Breast epithelium (tissue), 4 donors: ENCODE measurements at places on chromosomes 6 and 20.

DNA sequence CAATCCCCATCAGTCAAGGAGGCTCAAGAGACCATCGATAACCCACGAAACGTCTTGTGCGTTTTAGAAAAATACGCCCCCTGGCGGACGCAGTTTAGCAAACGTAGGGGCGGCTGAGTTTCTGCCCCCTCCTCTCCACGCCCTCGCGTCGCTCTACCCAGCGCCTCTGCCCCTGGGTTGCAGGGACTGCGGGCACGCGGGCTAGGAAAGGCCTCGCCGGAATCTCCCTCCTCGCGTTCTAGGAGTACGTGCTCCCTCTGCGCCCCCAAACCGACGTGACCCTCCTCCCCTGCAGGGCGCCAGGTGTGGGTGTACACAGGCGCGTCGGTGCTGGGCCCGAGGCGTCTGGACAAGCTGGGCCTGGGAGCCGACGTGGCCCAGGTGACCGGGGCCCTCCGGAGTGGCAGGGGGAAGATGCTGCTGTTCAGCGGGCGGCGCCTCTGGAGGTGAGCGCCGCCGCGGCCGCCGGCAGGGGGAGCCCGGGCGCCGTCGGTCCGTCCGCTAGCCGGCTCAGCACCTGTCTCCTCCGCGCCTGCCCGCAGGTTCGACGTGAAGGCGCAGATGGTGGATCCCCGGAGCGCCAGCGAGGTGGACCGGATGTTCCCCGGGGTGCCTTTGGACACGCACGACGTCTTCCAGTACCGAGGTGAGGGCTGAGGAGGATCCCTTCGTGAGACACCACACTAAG is 5.3 kb downstream of the MMP9 start:
- no peak for DNase-seq
- H3K27me3 ChIP-seq, result peaks cover 95% of the 10 kb centered on the region
- no peak overlapping the region for H3K27ac ChIP-seq
- no peaks in the 10 kb centered on the region for H3K36me3 ChIP-seq

- H3K4me1 ChIP-seq, result no peaks in the 10 kb centered on the region
- H3K27me3 ChIP-seq, result no peaks in the 10 kb centered on the region
- no peaks in the 10 kb centered on the region for H3K36me3 ChIP-seq
- H3K27ac ChIP-seq, result no peak overlapping the region
- no peak for DNase-seq
Measured at GRCh38 chr6:4474810-4475209, 301.4 kb upstream of the CDYL start.

DNA sequence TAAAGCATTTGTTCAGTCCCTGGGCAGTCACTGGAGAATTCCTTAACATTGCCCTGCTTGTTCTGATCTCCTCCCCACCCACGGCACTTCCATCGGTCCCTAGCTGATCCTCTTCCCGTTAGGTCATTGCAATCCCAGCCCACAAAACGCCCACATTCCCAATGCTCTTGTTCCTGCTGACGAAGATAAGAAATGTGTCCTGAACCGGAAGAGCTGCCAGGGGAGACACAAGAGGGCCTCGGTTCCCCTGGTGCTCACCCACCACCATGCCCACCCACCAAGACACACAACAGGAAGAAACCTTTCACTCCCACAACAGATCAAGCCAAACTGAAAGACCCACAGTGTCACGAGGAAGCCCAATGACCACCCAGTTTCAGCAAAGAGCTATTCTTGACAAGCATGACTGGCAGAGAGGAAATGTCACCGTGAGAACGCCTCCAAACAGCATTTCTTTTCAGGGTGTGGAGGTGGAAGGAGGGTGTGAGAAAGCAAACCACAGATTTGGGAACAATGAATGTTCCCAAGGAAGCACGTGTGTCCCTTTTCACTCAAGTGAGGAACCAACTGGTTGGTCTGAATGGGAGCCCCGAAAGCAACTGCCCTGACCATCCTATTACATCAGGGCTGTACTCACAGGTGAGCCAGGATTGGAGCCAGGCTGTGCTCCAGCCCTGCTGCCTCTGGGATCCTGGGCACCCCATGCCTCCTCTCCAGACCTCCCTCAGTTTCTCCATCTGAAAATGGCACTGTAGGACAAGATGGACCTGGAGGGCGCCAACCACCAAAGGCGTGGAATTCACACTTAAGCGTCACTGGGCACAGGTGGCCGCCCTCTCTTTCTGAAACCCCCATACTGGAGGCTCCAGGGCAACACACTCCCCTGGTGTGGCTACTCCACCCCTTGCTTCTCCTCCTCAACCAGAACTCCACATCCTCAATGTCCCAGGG is 97.5 kb downstream of the ZMYND8 start:
- H3K27me3 ChIP-seq, result no peaks in the 10 kb centered on the region
- DNase-seq, result no peak
- H3K27ac ChIP-seq, result peak overlapping the region; percentile 33
- no peaks in the 10 kb centered on the region for H3K36me3 ChIP-seq
- peak overlapping the region; percentile 37 for H3K4me3 ChIP-seq

DNA sequence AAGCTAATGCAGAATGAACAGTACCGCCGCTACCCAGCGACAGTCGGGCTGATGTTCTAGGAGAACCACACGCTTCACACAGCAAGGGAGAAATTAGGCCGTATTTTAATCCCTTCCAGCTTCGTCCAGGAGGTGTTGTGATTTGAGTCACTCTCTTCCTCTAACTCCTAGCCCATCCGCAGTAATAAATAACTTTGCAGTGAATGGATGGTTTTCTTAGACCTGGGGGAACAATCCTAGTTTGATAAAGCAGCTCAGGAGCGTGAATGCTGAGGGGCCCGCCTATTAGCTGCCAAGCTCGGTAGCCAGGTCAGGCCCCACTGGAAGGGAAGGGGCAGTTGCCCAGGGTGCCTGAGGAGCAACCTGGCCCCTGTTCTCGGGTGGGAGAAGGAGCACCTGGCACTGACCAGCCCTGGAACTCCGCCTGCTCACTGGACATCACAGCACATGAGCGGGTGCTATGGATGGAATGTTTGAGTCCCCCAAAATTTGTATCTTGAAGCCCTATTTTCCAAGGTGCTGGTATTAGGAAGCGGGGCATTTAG is 146.0 kb upstream of the AFDN start:
- H3K36me3 ChIP-seq, result no peaks in the 10 kb centered on the region
- no peak overlapping the region for H3K4me3 ChIP-seq
- peaks cover 3% of the 10 kb centered on the region for H3K27me3 ChIP-seq

DNA sequence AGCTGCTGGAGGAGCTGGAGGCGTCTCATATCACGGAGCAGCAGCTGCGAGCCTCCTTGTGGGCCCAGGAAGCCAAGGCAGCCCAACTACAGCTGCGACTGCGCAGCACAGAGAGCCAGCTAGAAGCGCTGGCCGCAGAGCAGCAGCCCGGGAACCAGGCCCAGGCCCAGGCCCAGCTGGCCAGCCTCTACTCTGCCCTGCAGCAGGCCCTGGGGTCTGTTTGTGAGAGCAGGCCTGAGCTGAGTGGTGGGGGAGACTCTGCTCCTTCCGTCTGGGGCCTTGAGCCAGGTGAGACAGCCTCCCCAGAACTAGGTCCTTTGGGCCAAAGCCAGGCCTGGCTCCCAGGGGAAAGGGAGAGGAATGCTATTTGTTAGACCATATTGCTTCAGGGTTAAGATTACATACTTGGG is 31.7 kb downstream of the C20orf173 start:
- peak overlapping the region; percentile 56 for H3K27ac ChIP-seq
- H3K4me3 ChIP-seq, result no peak overlapping the region

DNA sequence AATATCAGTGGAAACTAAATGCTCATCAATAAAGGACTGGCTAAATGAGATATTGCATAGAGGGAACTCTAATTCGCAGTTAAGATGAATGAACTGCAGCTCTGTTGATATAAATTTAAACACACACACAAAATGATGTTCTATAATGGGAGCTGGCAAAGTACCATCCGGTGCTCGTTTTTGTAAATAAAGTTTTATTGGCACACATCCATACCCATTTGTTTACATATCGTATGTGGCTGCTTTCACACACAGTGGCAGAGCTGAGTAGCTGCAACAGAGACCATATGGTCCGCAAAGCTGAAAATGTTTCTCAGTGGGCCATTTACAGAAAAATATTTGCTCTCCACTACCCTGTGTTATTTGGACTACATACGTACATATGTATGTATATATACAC is 120.7 kb downstream of the EDN3 start:
- no peak overlapping the region for H3K4me3 ChIP-seq
- DNase-seq, result no peak
- no peak overlapping the region for H3K27ac ChIP-seq
- H3K36me3 ChIP-seq, result no peaks in the 10 kb centered on the region

DNA sequence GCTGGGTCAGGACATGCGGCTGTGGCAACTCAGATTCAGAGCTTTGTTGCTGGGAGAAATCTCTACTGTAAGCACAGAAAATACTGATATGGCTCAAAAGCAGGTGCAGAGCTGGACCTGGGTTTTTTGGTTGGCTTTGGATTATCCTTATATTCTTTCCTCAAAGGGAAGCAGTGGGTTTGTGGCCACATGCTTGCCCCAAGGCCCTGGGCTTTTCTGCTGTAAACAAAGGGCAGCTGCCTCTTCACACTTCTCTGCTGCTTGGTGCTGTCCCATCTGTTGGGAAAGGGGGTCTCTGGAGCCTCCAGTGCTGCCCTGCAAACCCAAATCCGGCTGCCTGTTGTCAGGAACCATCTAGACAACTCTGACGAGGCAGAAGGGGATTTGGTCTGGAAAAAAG is 52.4 kb downstream of the ANKRD6 start:
- H3K4me3 ChIP-seq, result no peak overlapping the region
- no peaks in the 10 kb centered on the region for H3K27me3 ChIP-seq
- no peak for DNase-seq
- no peaks in the 10 kb centered on the region for H3K36me3 ChIP-seq

DNA sequence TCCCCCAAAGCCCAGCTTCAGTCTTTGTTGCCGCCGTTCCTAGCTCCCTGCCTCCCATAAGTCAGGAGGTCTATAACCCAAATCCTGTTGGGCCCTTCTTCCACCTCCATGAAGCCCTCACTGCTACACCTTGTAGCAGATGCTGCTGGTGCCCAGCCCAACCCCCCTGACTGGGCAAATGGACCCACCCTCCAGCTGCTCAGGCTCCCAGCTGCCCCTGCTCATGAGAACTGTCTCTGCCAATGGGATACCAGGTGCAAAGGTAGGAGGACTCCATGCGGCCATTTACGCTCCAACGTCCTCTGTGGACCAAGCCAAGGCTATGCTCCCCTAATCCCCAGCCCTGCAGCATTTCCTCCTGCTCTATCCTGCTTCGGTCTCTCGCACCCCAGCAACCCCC is 71.8 kb downstream of the JPH2 start:
- no peaks in the 10 kb centered on the region for H3K27me3 ChIP-seq
- no peaks in the 10 kb centered on the region for H3K36me3 ChIP-seq
- no peaks in the 10 kb centered on the region for H3K4me1 ChIP-seq
- no peak for DNase-seq
- H3K4me3 ChIP-seq, result no peak overlapping the region

DNA sequence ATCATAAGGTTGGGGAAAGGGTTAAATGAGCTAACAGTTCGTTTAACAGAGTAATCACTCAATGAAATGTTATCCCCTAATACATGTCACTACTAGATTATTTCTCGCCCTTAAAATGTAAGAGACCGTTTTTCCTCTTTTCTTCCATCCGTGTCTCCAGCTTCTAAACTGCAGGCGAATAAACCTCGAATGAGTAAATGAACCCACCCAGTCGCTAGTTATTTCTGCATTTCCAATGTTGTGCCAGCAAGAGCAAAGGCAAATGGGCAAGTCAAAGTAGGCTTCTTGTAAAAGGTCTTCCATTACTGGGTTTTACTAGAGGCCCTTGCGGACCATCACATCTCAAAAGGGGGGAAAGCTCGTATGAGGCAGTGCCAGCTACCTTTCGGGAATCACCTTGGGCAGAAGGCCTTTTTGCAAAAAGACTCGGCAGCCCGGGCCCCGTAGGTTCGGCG is 400 bp upstream of the SMAP1 start:
- H3K27me3 ChIP-seq, result no peaks in the 10 kb centered on the region
- peak overlapping the region; percentile 91 for H3K4me3 ChIP-seq
- no peak for DNase-seq
- H3K4me1 ChIP-seq, result no peaks in the 10 kb centered on the region
- peak overlapping the region; percentile 93 for H3K27ac ChIP-seq

- H3K27me3 ChIP-seq, result no peaks in the 10 kb centered on the region
- H3K36me3 ChIP-seq, result no peaks in the 10 kb centered on the region
- H3K27ac ChIP-seq, result no peak overlapping the region
Measured at GRCh38 chr6:37074053-37074827, 68.8 kb downstream of the FGD2 start.

DNA sequence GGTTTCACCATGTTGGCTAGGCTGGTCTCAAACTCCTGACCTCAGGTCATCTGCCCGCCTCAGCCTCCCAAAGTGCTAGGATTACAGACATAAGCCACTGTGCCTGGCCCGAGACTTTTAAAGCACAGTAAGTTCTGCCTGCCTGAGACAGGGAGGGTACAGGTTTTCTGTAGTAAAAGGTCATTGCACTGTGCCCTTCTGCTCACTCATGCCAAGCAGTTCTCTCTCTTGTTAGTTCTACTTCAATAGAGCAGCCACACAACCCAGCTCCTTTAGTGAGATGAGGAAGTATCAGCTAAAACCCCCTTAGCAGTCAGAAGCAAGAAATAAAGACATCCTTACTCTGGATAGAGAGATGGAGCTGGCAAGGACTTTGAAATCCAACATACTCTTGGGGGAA is 52.4 kb upstream of the ARMH2 start:
- no peaks in the 10 kb centered on the region for H3K4me1 ChIP-seq
- no peaks in the 10 kb centered on the region for H3K27me3 ChIP-seq
- no peak overlapping the region for H3K27ac ChIP-seq
- DNase-seq, result no peak
